ENCODE measurements at places on chromosomes 12 and 14. TPM values are rescaled to one million over a fixed set of nuclear protein-coding genes. Genes with fewer than 3 reads are reported as not detected.
A peak's percentile ranks its signal among the peaks of the same experiment; 100 is the strongest.

Gene TMEM179
- total RNA-seq, result not detected

Gene B3GNT4
- not detected for total RNA-seq

Gene MSI1
- not detected for total RNA-seq

Gene PROX2
- not detected for total RNA-seq

Gene RNU6-8
- not detected for total RNA-seq

Gene CLEC7A
- 3.2 TPM for total RNA-seq

Gene SAMD4A
- 6.5 TPM for total RNA-seq

Gene EML5
- 3.1 TPM for total RNA-seq

Gene PRICKLE1
- total RNA-seq, result 0.27 TPM

Gene TM7SF3
- total RNA-seq, result 22.5 TPM

Gene CYP27B1
- total RNA-seq, result 1.4 TPM

Gene IL23A
- total RNA-seq, result 44.9 TPM

Gene SMOC1
- not detected for total RNA-seq

Gene HECTD1
- total RNA-seq, result 181 TPM

Gene HOXC5
- not detected for total RNA-seq

Gene STAC3
- total RNA-seq, result 1.9 TPM

Gene TPH2
- not detected for total RNA-seq

Gene NEUROD4
- total RNA-seq, result not detected

- peaks cover 4% of the 10 kb centered on the region for H3K27me3 ChIP-seq
- no peak for DNase-seq
- no peak overlapping the region for H3K27ac ChIP-seq
Observed at GRCh38 chr12:118503476-118503875, 127.1 kb downstream of the SUDS3 start.

GRCh38 chr14:64569138-64569631 is 19.4 kb downstream of the PPP1R36 start:
- no peaks in the 10 kb centered on the region for H3K36me3 ChIP-seq
- DNase-seq, result no peak
- H3K27ac ChIP-seq, result no peak overlapping the region
- H3K4me1 ChIP-seq, result no peaks in the 10 kb centered on the region
- no peak overlapping the region for H3K4me3 ChIP-seq
- H3K27me3 ChIP-seq, result peaks cover 5% of the 10 kb centered on the region

GRCh38 chr12:24561882-24562770 is 386.8 kb downstream of the BCAT1 start:
- no peak overlapping the region for H3K27ac ChIP-seq
- H3K36me3 ChIP-seq, result peaks cover 8% of the 10 kb centered on the region
- H3K4me3 ChIP-seq, result peak overlapping the region; percentile 94
- H3K27me3 ChIP-seq, result peaks cover 79% of the 10 kb centered on the region
- peaks cover 12% of the 10 kb centered on the region for H3K4me1 ChIP-seq

GRCh38 chr12:51493281-51493680 is 68.7 kb downstream of the SLC4A8 start:
- no peaks in the 10 kb centered on the region for H3K27me3 ChIP-seq
- H3K36me3 ChIP-seq, result no peaks in the 10 kb centered on the region
- H3K4me1 ChIP-seq, result peaks cover 5% of the 10 kb centered on the region
- H3K27ac ChIP-seq, result no peak overlapping the region
- no peak for DNase-seq

DNA sequence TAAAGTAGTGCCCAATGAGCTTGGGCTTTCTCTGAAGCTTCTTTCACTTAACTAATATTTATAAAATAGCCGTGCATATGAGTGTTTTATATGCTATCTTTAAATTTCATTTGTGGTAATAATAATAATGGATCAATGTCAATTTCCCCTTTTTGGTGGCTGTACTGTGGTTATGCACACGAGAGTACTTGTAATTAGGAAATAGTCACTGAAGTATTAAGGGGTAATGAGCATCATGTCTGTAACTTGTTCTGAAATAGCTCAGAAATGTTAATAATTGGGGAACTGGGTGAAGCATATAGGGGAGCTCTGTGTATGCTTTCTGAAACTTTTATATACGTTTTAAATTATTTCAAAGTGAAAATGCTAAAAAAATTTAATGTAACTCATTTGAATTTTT is 7.0 kb upstream of the RNASE8 start:
- H3K27me3 ChIP-seq, result peaks cover 31% of the 10 kb centered on the region
- H3K4me1 ChIP-seq, result peaks cover 11% of the 10 kb centered on the region
- H3K27ac ChIP-seq, result no peak overlapping the region
- H3K4me3 ChIP-seq, result no peak overlapping the region
- DNase-seq, result no peak
- H3K36me3 ChIP-seq, result peaks cover 2% of the 10 kb centered on the region

GRCh38 chr14:69037790-69038454 is 58.8 kb upstream of the ACTN1 start:
- H3K27ac ChIP-seq, result no peak overlapping the region
- H3K36me3 ChIP-seq, result no peaks in the 10 kb centered on the region
- H3K4me1 ChIP-seq, result peaks cover 10% of the 10 kb centered on the region
- H3K4me3 ChIP-seq, result no peak overlapping the region
- no peak for DNase-seq

- H3K4me1 ChIP-seq, result peaks cover 36% of the 10 kb centered on the region
- peak overlapping the region; percentile 95 for H3K27ac ChIP-seq
- peak overlapping the region; percentile 64 for H3K4me3 ChIP-seq
- H3K27me3 ChIP-seq, result no peaks in the 10 kb centered on the region
- DNase-seq, result no peak
Observed at GRCh38 chr12:12735301-12735700, 18.1 kb downstream of the CDKN1B start.

GRCh38 chr12:1883513-1883912 is 34.9 kb downstream of the CACNA2D4 start:
- peaks cover 47% of the 10 kb centered on the region for H3K27me3 ChIP-seq
- H3K4me1 ChIP-seq, result peaks cover 2% of the 10 kb centered on the region
- H3K4me3 ChIP-seq, result no peak overlapping the region
- H3K36me3 ChIP-seq, result peaks cover 3% of the 10 kb centered on the region

GRCh38 chr14:77791225-77791600 is 8.7 kb upstream of the ADCK1 start:
- peaks cover 2% of the 10 kb centered on the region for H3K36me3 ChIP-seq
- H3K27ac ChIP-seq, result no peak overlapping the region
- H3K27me3 ChIP-seq, result peaks cover 23% of the 10 kb centered on the region
- DNase-seq, result no peak

DNA sequence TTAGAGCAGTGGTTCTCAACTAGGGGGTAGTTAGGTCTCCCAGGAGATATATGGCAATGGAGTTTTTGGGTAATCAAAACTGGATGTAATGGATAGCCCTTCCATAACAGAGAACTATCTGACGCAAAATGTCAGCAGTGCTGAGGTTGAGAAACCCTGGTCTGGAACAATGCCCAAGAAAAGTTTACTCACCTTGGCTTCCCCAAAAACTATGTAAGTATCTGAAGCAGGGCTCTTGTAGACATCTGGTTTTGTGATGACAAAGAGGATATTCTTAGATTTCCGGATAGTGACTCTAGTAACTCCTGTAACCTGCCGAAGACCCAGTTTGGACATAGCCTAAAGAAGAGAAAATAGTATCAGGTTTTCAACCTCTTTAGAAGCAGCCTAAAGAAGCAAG is 11.8 kb downstream of the NACA start:
- no peak overlapping the region for H3K27ac ChIP-seq
- H3K27me3 ChIP-seq, result no peaks in the 10 kb centered on the region

DNA sequence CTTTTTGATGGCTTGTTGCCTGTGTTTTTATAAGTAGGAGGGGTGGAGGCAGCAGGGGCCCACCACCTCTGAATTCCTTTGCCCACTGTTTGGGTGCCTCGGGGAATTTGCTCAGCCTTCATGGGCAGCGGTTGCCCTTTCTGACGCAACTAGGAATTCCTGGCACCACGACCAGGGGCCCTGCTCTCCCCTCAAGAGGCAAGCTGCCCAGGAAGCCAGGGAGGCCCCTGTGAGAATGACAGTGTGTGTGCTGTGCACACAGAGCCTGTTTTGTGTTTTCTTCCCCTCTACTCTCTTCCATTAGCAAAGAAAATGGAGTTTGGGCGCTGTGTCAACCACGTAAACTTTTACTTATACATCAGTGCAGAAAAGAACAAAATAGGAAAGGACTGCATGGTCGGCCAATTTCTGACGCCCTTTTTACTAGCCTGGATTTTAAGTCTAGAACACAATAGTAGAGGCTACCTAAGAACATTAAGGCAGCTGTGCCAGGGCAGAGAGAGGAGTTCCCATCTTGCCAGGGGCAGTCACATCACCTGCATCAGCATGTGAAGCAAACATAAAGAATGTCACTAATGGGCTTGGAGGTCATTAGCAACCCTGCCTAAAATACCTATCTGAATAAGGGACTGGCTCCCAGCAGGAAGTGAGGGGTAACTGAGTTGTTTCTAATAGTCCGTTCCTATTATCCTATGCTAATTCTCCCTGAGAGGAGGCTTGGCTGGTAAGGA is 17.9 kb upstream of the PTGR2 start:
- DNase-seq, result no peak
- no peaks in the 10 kb centered on the region for H3K36me3 ChIP-seq
- peaks cover 9% of the 10 kb centered on the region for H3K4me1 ChIP-seq
- no peak overlapping the region for H3K4me3 ChIP-seq

DNA sequence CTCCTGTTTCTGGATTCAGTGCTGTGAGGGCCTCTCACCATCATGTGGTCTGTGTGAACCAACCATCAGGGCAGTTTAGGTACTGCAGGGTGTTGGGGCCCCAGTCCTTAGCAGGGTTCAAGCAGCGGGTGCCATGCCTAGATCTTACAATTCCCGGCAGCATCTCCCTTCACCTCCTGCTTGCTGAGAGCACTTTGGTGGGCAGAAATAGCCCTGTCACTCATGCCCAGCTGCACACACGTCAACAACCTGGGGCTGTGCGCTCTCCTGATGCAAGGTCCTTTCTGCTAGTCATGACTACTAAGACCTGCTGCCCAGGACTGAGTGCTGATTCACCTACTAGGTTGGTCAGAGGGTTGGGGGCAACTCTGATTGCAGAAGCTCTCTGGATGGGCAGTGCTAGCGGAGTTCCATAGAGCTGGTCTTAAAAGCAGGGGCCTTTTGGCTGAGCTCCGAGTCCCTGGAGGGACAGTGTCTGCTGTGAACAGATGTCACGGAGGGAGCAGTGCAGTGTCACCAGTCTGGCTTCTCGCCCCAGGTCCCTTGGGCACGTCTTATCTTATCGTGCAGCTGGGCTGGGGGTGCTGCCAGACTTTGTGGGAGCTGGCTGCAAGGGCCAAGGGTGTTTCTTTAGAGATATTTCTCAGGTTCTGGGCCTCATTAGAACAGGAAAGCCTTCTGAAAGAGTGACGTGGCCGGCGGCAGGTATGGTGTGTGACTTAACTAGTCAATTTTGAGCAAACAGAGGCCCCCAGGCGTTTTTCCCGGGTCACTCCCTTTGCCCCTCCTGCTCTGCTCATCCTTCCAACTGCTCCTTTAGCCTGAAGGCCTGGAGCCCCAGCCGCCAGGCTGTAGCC is 71.8 kb downstream of the NINJ2 start:
- no peak for DNase-seq
- no peak overlapping the region for H3K27ac ChIP-seq
- H3K27me3 ChIP-seq, result no peaks in the 10 kb centered on the region
- no peak overlapping the region for H3K4me3 ChIP-seq

GRCh38 chr12:3972576-3972975 is 99.4 kb upstream of the PARP11 start:
- peaks cover 2% of the 10 kb centered on the region for H3K36me3 ChIP-seq
- no peak for DNase-seq
- peaks cover 37% of the 10 kb centered on the region for H3K4me1 ChIP-seq
- peak overlapping the region; percentile 77 for H3K27ac ChIP-seq

DNA sequence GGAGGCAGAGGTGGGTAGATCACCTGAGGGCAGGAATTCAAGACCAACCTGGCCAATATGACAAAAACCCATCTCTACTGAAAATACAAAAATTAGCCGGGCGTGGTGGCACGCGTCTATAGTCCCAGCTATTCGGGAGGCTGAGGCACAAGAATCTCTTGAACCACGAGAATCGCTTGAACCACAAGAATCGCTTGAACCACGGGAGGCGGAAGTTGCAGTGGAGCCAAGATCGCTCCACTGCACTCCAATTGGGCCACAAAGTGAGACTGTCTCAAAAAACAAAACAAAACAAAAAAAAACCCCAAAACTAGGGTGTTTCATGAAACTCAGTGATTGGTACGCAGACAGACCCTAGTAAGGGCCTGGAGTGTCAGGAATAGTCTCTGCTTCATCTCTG is 6.4 kb upstream of the ARF6 start:
- peak overlapping the region; percentile 87 for H3K27ac ChIP-seq
- H3K27me3 ChIP-seq, result no peaks in the 10 kb centered on the region
- no peak overlapping the region for H3K4me3 ChIP-seq
- no peaks in the 10 kb centered on the region for H3K36me3 ChIP-seq
- no peak for DNase-seq

GRCh38 chr12:54229624-54230212 is 40.9 kb upstream of the SMUG1 start:
- no peaks in the 10 kb centered on the region for H3K27me3 ChIP-seq
- DNase-seq, result no peak
- H3K36me3 ChIP-seq, result peaks cover 3% of the 10 kb centered on the region
- no peak overlapping the region for H3K4me3 ChIP-seq
- H3K4me1 ChIP-seq, result peaks cover 14% of the 10 kb centered on the region

- H3K4me3 ChIP-seq, result no peak overlapping the region
- no peaks in the 10 kb centered on the region for H3K36me3 ChIP-seq
Observed at GRCh38 chr12:85182699-85183098, 97.3 kb upstream of the ALX1 start.

- peaks cover 8% of the 10 kb centered on the region for H3K4me1 ChIP-seq
- DNase-seq, result no peak
- no peaks in the 10 kb centered on the region for H3K36me3 ChIP-seq
Observed at GRCh38 chr12:13149411-13149810, 45.9 kb upstream of the GSG1 start.

GRCh38 chr12:49779581-49779980 is 38.2 kb downstream of the TMBIM6 start:
- H3K4me1 ChIP-seq, result peaks cover 18% of the 10 kb centered on the region
- no peak overlapping the region for H3K27ac ChIP-seq
- no peak overlapping the region for H3K4me3 ChIP-seq
- H3K36me3 ChIP-seq, result peaks cover 9% of the 10 kb centered on the region
- H3K27me3 ChIP-seq, result peaks cover 52% of the 10 kb centered on the region

GRCh38 chr14:65277027-65277426 is 135.5 kb upstream of the FUT8 start:
- no peaks in the 10 kb centered on the region for H3K27me3 ChIP-seq
- no peaks in the 10 kb centered on the region for H3K36me3 ChIP-seq
- no peak overlapping the region for H3K27ac ChIP-seq
- DNase-seq, result no peak

DNA sequence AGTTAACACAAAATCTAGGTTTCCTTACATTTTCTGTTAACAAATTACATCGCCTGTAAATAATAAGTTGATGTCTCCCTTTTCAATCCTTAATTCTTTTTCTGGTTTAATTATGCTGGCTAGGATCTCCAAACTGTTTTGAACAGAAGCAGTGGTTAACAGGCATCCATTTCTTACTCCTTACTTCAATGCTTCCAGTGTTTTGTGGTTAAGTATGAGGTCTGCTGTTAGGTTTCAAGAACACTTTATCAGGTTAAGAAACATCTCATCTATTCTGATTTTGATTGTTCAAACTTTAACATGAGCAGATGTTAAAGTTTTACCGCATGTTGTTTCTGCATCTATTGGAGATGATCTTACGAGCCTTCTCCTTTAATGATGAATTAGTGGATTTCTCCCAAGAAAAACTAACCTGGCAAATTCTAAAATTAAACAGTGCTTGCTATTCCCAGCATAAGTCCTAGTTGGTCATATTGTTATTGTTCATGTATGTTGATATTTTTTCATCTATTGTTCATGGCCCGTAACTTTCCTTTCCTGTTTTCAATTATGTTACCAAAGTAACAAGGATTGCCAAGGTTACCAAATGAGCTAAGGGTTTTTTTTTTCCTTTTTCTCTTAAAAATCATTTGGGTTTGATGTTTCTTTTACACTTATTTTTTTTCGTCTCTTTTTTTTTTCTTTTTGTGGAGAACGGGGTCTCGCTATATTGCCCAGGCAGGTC is 33.4 kb downstream of the POLE start:
- no peak for DNase-seq
- peak overlapping the region; percentile 45 for H3K27ac ChIP-seq
- no peaks in the 10 kb centered on the region for H3K27me3 ChIP-seq
- peaks cover 5% of the 10 kb centered on the region for H3K4me1 ChIP-seq
- peaks cover 7% of the 10 kb centered on the region for H3K36me3 ChIP-seq
- no peak overlapping the region for H3K4me3 ChIP-seq
